ENCODE measurements at places on chromosomes 13 and 19.
A peak's percentile ranks its signal among the peaks of the same experiment; 100 is the strongest.

DNA sequence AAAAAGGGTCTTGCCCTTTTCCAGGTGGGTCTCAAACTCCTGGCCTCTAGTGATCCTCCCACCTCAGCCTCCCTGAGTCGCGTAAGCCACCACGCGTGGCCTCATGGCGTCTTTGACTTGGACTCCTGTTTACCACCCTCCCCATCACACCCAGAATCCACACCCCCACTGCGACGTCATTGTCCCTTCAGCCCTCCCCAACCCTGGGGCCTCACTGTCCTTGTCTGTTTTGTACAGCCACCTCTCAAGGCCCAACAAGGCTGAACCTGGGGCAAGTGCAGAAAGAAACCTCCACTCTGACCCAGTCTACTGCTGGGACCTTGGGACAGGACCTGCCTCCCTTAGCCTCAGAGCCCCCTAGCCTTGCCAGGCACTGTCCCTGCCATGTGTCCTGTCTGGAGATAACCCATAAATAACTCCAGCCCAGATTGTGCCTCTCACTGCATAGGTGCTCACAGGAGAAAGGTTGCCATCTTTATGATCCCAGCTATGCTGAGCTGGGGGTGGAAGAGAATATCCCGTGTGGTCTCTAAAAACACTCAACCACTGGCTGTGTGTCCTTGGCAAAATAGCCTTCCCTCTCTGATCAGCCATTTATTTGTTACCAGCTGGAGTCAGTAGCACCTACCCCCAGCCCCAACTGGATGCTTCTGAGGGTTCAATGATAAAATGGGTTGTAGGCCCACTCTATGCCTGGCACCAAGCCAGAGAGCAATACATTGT lies 1.8 kb upstream of the IFI30 start:
- no peak for DNase-seq

DNA sequence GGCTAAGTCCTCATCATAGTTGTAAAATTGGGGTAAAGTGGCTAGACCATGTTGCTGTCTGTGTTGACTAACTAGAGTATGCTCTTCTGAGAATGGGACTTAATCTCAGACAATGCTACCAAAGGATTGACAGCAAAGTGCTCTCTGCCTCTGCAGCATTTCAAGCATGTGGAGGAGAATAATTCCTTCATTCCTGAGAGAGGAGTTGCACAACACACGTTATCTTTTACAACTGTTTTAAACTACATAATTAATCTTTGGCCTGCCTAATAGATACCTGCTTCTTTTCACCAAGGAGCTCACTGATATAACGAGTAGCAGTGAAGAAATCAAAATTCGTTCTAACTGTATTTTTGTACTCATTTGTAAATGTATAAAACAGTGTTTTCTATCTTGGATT lies 2172.2 kb downstream of the PCDH9 start:
- no peak for DNase-seq

GRCh38 chr19:7852851-7853769 lies 21.1 kb downstream of the PRR36 start:
- DNase-seq: peak; percentile 75

- DNase-seq: no peak
Measured at GRCh38 chr13:67518785-67519184, 288.6 kb upstream of the PCDH9 start.

GRCh38 chr13:72166102-72166650 lies 299.2 kb upstream of the DACH1 start:
- no peak for DNase-seq

GRCh38 chr13:44296856-44297255 lies 76.8 kb upstream of the SERP2 start:
- DNase-seq: no peak

GRCh38 chr19:18446145-18446810 lies 8.3 kb upstream of the ISYNA1 start:
- DNase-seq: no peak

- no peak for DNase-seq
Measured at GRCh38 chr13:49140910-49141611, 79.1 kb upstream of the MLNR start.

- DNase-seq: no peak
Measured at GRCh38 chr19:33271246-33272021, 30.9 kb downstream of the CEBPA start.

DNA sequence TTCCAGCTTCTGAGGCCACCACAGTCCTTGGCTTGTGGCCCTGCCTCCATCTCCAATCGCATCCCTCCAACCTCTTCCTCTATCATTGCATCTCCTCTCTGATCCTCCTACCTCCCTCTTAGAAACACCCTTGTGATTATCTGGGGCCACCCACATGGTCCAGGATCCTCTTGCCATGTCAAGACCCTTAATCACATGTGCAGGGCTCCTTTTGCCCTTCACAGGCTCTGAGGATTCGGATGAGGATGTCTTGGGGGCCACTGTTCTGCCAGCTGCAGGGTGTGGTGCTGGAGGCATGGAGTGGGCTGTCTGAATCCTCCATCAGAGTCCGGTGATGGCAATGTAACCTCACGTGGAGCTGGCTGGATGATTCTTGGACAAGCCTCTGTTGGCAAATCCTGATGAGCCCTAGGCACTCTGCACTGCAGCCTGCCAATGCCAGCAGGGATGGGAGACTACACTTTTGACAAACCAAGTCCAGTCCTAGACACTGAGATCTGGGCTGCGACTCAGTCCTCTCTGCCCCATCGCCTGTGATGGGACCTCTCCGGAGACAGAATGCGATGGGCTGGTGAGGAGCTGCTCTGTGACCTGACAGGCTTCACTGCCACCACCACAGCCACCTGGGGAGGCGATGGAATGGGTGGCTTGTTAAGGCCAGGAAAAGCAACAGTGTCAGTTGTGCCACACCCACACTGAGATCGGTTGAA lies 61.2 kb downstream of the CCDC70 start:
- DNase-seq: no peak

GRCh38 chr19:31946491-31946890 lies 398.9 kb upstream of the ZNF507 start:
- DNase-seq: no peak

DNA sequence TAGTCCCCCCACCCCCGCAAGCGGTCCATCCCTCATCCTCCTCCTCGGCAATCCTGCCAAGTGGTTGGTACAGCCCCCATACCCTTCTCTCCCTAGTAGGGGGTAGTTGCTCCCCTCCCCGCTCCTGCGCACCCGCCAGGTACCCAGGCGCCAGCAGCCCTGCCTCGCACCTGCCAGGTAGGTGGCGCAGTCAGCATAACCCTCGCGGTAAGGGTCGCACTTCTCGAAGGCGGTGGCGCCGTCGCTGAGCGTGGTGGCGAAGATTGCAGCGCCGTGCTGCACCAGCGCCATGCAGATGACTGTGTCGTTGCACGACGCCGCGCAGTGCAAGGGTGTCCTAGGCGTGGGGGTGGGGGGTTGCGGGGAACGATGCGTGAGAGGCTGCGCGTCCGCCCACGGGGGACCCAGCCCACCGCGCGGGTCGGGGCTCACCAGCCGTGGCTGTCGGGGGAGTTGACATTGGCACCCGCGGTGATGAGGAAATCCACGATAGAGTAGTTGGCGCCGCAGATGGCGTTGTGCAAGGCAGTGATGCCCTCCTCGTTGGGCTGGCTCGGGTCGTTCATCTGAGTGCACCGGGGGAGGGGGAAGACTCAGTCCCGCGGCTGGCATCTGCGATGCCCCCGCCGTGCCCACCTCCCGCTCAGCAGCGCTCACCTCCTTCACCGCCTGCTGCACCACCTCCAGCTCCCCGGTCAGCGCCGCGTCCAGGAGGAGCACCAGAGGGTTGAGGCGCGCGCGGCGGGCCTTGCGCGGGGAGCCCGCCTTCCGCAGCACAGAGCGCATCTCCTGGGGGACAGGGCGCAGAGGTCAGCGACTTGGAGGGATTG lies 15.2 kb upstream of the ERCC2 start:
- no peak for DNase-seq

DNA sequence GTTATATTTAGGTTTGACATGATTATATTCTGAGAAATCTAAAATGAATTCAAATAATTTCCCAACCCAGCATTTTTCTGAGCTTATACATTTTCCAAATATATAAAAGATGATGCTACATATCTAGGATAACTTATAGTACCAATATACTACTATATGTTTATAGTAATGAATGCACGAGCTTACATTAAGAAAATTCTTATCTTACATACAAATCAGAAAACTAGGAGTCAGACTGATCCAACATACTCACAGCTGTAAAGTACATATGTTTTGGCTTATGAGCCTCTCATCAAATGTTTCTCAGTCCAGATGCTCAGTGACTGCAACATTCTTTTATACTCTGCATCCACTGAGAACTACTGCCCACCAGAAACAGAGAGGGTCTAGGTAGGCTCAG lies 491.3 kb upstream of the KLF12 start:
- no peak for DNase-seq

GRCh38 chr13:97130190-97130589 lies 91.9 kb upstream of the MBNL2 start:
- DNase-seq: no peak

GRCh38 chr13:48167866-48168265 lies 65.1 kb upstream of the ITM2B start:
- DNase-seq: no peak

GRCh38 chr13:92602560-92602959 lies 624.0 kb upstream of the GPC6 start:
- no peak for DNase-seq

GRCh38 chr13:25744178-25744577 lies 307.6 kb downstream of the SHISA2 start:
- no peak for DNase-seq

- DNase-seq: no peak
Measured at GRCh38 chr19:40236366-40236765, 9.9 kb upstream of the CCNP start.

- no peak for DNase-seq
Measured at GRCh38 chr19:42030645-42031440, 36.8 kb upstream of the ATP1A3 start.

GRCh38 chr19:15769586-15769985 lies 17.9 kb upstream of the OR10H5 start:
- DNase-seq: no peak

DNA sequence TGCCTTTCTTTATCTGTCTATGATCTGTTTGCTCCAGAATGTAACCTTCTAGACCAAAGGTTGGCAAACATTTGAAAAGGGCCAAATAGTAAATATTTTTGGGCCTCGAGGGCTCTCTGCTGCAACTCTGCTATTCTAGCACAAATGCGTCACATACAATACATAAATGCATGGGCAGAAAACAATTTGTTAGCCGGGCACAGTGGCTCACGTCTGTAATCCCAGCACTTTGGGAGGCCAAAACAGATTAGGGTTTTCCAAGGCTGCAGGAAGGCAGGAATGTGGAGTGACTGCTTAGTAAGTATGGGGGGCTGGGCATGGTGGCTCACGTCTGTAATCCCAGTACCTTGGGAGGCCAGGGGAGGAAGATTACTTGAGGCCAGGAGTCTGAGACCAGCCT lies 21.9 kb upstream of the EVI5L start:
- no peak for DNase-seq

DNA sequence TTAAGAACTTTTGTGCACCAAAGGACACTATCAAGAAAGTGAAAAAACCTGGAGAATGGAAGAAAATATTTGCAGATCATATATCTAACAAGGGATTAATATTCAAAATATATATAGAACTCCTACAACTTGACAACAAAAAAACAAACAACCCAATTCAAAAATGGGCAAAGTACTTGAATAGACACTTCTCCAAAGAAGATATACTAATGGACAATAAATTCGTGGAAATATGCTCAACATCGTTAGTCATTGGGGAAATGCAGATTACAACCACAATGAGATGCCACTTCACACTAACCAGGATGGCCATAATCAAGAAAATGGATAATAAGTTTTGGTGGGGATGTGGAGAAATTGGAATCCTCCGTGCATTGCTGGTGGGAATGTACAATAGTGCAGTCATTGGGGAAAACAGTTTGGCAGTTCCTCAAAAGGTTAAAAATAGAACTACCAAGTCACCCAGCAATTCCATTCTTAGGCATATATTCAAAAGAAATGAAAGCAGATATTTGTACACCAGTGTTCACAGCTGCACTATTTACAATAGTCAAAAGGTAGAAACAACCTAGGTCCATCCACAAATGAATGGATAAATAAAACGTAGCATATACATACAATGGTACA lies 2.2 kb upstream of the LSR start:
- no peak for DNase-seq

- DNase-seq: no peak
Measured at GRCh38 chr13:76638181-76638580, 248.0 kb downstream of the KCTD12 start.

- no peak for DNase-seq
Measured at GRCh38 chr19:46270521-46271256, 26.2 kb upstream of the HIF3A start.

DNA sequence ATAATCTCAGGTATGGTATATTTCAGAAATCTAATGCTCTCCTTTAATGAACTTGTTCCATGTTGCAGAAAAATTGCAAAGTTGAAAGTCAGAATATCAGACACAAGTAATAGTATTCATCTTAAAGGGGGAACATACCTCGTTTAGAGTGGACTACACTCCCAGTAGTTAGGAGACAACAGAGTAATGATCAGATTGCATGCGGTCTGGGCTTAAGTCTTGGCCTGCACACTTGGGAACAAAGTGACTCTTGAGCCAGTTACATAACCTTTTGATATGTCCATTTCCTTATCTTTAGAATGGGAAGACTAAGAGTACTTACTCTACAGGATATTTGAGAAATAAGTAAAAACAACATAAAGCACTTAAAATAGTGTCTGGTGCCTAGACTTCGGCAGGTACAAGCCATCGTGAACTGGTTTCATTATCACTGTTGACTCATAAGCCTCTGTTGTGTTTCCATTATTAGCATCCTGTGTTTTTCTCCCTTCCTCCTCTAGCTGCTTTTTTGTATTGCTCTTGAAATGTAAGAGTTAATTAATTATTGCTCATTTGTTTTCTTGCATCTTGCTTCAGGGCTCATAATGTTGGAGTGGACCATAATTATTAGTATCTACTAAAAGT lies 53.0 kb downstream of the DPY19L3 start:
- peak; percentile 44 for DNase-seq

GRCh38 chr13:63345835-63346234 lies 1930.2 kb upstream of the PCDH20 start:
- no peak for DNase-seq

DNA sequence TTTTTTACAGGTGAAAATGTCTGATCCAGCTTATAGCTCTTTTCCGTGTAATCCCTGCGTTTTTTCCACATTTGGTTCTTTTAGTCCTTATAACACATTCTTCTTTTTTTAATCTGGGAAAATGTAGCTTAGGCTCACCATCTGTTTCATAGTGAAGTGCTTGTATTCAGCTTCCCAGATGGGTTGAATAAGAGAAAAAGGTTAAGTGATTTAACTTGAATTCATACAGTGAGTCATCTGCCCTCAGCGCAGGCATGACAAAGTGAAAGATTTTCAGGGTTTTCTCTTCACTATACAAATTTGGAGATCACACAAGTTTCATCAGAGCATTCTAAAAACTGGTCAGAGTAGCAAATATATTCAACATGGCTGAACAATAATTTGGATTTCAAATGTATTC lies 224.8 kb downstream of the SPRY2 start:
- DNase-seq: no peak

GRCh38 chr13:44197791-44198770 lies 175.5 kb upstream of the SERP2 start:
- peak; percentile 90 for DNase-seq

DNA sequence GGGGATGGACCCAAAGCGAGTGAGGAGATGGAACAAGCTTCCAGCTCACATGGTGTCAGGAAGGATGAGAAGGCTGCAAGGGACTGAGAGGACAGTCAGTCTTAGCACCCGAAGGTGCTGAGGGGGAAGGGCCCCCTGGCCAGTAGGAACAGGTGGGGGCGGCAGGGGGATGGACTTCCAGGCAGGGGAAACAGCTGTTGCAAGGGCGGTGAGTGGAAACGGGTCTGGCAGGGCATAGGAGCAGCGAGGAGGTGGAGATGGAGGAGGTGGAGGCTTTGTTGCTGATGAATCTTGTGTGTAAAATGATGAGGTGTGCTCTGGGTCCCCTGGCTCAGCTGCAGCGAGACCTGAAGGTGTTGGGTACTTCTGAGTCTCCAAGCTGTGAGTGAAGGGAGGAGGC lies 1.2 kb downstream of the MAP1S start:
- no peak for DNase-seq

Measured in activated CD4-positive, alpha-beta T cell treated with anti-CD3 and anti-CD28 coated beads, Interleukin-2, Interleukin-6, amounts not matched to agents 100 ng/mL and 50 ng/mL, durations not matched to agents 16 hours and 8 hours (primary cell).